AG20443 (cell line): ENCODE measurements at places on chromosomes 12 and 14.

DNA sequence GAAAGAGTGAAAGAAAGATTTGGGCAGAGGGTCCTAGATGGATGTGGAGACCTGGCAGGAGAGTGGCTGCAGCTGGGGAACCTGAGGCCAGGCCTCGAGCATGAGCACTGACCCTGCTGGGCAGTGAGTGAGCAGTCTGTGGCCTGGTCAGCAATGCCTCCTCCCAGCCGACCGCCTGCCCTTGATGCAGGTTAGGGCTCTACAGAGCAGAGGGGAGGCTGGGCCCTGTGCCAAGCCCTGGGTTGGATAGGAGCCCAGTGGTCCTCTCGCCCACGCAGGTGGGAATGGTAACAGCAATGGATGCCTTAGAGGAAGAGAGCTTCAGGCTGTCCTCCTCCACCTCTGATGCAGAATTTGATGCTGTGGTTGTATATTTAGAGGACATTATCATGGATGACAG lies 59.8 kb downstream of the RAB35 start:
- DNase-seq, result no peak

DNA sequence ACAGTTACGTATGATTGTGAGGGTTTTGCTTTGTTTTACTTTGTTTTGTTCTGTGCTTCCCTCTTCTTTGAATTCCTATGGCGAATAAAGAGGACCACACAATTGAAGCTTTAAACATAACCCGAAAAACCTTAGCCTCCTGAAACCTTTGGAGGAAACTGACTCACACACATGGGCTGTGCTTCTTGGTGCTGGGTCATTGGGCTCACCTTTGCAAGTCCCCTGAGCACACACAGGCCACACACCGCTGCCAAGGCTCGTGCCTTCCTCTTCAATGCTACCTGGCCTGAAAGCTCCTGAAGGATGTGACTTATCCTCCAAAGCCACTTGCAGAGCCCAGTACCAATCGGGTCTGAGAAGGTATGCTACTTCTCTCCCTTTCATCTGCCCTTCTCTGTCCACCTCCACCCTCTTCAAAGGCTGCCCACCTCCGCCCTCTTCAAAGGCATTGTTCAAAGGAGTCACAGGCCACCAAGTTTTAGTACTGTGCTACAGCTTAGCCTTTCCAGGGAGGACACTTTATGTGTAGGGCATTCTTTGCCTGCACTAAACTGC lies 114.6 kb downstream of the FOXN3 start:
- no peak for DNase-seq

DNA sequence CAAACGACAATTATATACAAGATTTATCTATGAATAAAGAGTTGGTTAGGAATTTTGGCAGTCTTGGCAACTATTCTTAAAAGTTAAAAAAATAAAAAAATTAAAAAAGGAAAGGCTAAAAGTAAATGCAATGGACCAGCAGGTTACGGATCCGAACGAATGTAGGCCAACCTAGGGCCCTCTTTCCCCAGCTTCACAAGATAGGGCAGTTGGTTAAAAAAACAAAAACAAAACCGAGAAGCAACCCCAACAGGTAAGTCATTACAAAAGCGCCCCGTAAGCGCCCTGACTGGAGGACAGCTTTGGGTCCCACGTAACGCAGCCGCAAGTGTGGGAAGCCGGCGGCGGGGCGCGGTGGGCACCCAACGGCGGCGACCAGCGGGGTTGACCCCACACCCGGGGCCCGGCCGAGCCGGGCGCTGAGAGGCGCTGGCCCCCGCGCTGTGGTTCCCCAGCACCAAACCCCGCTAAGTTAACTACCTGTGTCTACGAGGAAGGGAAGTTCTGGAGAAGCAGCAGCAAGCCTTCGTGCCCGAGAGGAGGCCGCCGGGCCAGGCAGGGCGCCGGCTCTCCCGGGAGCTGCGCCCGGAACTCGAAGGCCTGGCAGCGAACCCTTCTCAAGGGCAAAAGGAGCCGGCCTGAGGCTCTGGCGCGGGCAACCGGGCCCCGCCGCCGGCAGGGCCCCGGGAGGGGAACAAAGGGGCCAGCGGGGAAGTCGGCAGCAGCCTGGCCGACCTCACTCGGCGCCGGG lies 882 bp downstream of the HECTD1 start:
- DNase-seq, result peak; percentile 39

- peak; percentile 47 for DNase-seq
These were observed 143.0 kb upstream of the DDHD1 start for GRCh38 chr14:53295985-53296582.

GRCh38 chr12:3747976-3748619 lies 4.8 kb downstream of the CRACR2A start:
- DNase-seq, result no peak

DNA sequence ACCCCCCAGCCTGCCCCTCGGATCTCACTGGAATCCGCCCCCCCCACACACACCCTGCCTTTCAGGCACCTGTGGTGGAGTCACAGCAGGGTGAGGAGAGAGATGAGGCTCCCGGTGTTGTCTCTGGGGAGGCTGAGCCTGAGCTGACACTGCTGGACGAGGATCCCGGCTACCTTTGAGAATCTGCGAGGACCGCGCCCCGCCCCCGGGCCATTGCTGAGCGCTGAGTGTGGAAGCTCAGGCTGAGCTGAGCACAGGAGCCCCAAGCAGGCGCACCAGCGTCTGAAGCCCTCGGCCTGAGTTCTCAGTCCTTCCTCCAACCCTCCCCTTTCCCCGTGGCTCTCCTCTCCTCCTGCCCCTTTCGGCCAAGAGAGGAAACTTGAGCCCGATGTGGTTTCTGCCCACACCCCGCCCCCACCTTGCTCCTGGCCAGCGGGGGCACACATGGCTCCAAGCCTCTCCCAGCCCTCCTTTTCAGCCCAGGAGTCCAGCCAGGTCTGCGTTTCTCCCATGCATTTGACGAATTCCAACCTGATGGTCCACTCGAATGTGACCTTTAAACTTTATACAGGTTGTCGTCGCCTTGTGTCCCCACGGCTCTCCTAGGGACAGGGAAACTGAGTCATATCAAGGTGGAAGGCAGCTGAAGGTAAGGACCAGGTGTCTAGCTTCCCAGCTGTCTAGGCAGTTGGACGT lies at the start of gene NFE2:
NFE2 (minus strand) TSS at position 284 of the 696 bp plus-strand sequence. CDS start 5,767 bp downstream, outside the sequence.
- peak; percentile 82 for DNase-seq
